ENCODE measurements at places on chromosomes 1 and 21.

DNA sequence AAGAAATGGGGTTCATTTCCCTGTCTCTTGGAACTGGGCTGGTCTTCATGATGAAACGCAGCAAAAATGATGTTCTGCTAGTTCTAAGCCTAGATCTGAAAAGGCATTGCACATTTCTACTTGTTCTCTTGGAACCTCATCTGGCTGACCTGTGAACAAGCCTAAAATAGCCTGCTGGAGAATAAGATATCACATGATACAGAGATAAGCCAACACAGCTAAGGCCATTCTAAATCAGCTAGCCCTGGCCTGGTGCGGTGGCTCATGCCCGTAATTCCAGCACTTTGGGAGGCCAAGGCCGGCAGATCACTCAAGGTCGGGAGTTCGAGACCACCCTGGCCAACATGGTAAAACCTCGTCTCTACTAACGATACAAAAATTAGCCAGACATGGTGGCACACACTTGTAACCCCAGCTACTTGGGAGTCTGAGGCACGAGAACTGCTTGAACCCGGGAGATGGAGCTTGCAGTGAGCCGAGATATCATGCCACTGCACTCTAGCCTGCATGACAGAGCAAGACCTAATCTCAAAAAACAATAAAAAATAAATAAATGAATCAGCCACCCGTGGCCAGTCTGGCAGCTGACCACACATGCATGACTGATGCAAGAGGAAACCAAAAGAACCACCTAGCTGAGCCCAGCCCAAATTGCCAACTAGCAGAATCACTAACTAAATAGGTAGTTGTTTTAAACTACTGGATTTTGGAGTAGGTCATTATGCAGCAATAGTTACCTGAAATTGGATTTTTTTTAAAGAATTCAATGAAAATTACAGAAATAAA is 18.0 kb downstream of the CD244 start:
- DNase-seq, result no peak

GRCh38 chr1:192805832-192806323 is 3.0 kb upstream of the RGS2 start:
- no peak for DNase-seq

DNA sequence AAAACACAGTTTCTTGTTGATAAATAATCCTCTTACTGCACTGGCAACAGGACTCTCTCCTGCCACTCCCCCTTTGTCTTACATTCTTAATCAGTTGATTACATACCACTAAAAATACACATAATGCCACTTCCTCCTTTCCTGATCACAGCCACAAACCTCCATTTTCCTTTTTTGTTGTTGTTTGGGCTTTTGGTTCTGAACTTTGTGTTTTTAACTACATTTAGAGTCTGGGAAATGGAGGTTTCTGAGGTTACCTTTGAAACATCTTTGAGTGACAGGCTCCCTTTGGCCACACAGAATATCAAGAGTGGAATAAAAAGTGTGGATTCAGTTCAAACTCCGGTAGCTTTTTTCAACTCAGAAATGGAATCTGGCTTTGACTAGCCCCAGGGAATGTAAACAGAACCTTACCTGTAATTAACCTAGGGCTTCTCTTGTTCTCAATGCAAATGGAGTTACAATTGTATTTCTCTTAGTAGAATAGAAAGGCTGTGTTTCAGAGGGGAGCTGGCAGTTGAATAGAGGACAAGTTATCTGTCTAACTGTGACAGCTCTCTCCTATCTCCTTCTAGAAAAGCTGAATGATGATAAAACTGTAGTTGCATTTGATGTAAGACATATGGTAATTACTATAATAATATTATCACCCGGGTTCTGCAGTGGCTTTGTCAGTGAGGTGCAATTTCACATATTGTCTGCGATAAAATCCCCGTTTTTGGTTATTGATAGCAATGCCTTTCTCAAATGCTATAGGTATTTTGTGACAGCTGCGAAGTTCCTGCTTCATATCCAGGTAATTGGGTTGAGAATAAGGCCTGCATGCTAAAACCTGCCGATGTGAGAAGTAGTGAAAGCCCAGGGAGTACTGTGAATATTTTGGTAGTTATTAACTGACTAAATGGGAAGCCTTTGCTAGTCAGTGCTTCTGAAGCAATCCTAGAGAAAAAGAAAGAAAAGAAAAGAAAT is 66.9 kb downstream of the ST6GALNAC5 start:
- no peak for DNase-seq

GRCh38 chr1:178048426-178048825 is 45.5 kb upstream of the RASAL2 start:
- no peak for DNase-seq

- DNase-seq, result no peak
Observed at GRCh38 chr1:29590583-29591565, 354.6 kb downstream of the PTPRU start.

GRCh38 chr21:41427556-41427955 is 1.5 kb downstream of the MX1 start:
- DNase-seq, result no peak
